Myocyte (in vitro differentiated cells): ENCODE measurements at places on chromosomes 12 and 14. TPM values are rescaled to one million over a fixed set of nuclear protein-coding genes. Genes with fewer than 3 reads are reported as not detected.

GRCh38 chr12:44873898-44874297 is 2.2 kb downstream of the NELL2 start:
- DNase-seq = peak; percentile 22

DNA sequence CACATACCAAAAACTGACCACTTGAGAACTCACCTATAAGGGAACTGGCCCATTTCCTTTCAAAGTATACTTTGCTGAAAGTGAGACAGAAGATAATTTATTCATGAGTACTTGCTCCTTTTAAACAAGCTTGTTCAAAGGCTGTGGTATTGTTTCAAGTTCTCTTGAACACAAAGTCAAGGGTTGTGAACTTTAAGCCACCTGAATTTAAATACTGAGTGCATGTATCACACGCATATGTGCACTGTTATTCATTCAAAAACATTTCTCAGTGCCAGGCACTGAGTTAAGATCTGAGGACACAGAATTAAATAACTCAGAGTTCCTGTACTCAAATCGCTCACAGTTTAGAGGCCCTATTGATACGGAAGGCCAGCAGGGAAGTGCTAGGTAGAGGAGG is 19.1 kb upstream of the LDHB start:
- no peak for DNase-seq

DNA sequence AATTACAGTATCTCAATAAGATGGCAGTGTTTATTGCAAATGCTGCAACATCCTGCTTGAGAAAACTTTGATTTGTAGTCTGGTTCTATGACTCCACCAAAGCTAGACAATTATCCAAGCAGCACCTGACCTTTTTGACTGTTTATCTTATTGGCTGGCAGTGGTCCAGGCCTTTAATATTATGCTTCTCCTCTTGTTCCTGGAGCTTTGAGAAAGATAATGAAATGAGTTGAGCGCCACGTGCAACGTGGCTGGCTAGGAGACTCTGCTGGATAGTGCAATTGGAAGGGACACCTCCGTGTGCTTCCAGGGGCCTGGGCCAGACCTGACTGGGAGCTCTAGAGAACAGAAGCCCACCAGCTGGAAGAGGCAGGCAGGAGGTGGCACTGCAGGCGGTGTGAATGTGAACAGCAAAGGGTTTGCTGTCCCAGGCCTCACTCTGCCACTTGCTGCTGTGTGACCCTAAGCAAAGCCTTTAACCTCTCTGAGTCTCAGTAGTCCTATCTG is 349.3 kb downstream of the CACNA1C start:
- DNase-seq = no peak

- peak; percentile 57 for DNase-seq
Observed at GRCh38 chr12:110538869-110539622, 36.9 kb downstream of the RAD9B start.

DNA sequence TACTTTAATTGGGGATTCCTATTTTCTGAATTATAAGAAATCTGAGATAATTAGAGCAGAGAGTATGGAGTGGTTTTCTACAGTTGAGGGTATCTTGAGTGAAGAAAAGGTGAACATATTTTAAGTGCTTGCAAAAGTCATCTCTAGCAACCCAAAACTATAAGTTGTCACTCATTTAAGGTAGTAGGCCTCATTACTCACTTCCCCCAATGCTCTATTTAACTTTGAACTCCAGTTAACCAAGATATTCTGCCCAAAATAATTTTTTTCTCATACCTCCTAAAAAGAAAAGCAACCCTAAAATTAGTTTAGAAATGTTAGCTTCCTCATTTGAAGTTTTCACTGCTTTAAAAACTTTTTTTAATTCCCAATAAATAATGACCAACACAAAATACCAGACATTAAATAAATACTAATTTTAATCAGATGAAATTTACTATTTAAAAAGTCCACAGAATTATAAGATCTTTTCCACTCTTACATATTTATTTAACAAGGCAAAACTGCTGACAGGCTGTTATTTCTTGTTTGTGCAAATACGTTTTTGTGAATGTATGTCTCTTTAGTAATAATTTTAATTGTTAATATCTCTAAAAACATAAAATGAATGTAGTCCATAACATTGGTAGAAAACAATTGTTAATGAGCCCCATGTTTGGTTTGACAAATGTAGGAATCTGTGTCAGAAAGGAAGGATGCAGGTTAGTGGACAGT is 47.8 kb downstream of the VRK1 start:
- DNase-seq = no peak

DNA sequence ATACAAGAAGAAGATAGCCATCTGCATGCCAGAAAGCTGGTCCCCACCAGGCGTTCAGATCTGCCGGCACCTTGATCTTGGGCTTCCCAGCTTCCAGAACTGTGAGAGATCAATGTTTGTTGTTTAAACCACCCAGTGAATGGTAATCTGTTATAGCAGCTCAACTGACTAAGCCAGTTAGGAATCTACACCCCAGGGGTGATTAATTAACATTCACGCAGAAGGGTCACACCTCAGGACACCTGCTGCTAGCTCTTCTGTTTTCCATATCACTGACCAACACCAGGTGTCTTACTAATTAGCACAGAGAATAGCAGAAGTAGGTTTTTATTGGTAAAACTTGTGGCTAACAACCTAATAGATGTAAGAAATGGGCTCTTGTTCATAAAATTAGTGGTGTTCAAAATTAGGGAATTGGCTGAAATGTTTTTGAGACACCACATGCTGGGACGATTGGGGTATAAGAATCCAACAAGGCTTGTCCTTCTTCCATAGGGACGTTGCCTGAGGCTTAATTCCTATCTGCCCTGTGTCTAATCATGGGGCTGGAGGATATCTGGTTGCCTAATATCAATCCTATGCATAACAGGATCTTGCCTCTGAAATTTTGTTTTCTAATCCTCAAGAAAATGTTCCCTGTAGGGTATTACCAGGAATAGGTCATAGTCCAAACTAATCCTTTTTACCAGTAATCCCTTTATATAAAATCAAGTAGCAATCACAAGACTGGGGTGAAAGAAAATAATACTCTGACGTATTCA is 42.0 kb upstream of the CHST11 start:
- no peak for DNase-seq

DNA sequence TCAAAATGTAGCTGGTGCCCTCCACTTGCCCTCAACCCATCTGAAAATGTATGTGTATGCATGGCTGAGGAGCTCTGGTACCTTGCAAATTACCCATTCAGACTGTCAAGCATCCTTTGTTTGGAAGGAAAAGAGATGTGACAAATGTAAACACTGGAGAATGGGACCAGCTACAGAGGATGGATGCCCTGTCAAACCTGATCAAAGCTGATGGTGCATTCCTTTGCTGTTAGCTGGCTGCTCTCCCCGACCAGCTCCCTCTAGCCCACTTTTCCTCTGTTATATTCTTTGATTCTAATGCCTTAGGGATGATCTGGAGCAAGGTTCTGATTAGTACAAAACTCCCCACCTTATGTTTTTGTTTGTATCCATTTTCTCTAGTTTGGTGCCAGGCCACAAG is 310.3 kb downstream of the C12orf75 start:
- no peak for DNase-seq

- peak; percentile 53 for DNase-seq
Observed at GRCh38 chr12:24596768-24597388, 352.0 kb downstream of the BCAT1 start.

DNA sequence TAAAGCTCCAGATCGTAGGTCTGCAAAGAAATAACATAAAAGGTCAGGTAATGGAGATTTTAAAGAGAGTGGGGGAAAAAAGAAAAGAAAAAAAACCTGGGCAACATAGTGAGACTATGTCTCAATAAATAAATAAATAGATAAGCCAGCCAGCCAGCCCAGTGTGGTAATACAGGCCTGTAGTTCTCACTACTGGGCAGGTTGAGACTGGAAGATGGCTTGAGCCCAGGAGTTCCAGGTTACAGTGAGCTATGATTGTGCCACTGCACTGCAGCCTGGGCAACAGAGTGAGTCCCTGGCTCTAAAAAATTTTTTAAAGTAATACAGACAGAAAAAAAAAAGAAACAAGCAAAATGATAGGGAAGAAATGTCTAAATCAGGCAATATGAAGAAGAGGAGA is 43.2 kb upstream of the BBS10 start:
- DNase-seq = no peak

DNA sequence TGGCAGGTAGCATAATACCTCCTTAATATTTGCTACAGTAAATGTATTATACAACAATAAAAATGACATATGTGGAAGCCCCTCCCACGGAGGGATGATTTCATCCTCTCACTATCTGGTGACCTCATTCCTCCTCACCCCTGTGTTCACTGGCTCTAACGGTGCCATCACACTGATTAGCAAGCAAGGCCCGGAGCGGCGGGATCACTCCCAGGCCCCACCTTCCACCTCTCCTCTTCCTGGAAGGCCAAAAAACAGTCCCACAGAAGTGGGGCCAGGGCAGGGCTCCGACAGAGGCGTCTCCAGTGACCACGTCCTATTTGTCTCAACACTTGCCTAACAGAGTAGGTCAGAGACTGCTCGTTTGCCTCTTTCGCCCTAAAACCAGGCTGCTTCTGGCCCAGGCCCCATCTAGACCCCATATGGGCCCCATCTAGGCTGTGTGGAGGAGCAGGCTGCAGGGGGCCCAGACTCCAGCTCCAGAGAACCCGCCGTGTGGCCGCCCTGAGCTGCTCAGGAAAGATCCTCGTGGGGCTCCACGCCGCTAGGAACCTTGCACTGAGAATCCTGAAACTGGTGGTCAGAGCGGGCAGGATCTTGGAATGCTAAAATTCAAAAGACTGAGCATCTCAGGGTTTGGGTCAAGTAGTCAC is 3.7 kb downstream of the SELPLG start:
- peak; percentile 75 for DNase-seq

GRCh38 chr14:61696753-61697318 is 1.5 kb downstream of the HIF1A start:
- DNase-seq = no peak

DNA sequence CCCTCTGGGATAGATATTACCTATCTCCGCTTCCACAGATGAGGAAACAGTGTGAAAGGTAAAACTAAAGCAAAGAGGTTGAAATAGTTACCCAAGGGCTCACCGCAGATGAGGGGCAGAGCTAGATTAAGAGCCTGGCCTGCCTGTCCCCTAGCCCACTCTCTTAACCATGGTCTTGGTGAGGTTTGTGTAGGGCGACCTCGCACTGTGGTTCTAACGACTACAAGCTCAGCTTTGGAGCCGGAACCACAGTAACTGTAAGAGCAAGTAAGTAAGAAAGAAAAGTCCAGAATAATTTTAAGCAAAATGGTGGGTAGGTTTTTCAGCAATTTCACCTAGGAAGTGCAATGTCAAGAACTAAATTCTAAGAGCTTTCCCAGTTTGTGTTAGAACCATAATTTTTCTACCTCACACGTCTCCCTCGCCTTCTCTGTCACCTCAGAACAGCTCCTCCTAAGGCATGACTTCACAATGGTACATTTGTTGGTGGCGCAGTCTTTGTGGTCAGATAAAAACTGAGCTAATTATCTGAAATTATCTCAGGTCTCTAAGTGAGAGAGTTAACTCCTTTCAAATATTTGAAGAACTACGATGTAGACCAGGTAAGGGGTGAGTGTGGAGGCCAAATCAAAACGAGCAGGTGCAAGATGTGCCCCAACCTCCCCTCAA is 64.8 kb downstream of the DAD1 start:
- DNase-seq = no peak

DNA sequence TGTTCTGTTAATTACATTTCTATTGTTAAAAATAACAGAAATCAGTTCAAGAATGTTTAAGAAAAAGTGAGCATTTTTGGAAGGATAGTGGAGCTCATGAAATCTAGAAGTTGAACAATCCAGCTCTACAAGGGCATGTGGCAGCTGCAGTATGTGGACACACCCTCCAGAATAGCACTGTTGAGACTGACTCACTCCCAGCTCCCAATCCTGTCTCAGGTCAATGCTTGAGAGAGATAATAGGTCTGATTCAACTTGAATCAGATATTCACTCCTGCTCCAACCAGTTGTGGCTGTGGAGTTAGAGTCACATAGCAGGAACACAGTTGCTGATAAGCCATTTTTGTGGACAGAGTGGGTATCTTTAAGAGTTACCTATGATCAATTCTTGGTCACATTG is 113.0 kb upstream of the NTF3 start:
- DNase-seq = peak; percentile 91

Gene C12orf43
- 7.2 and 9.8 TPM in 2 replicates for total RNA-seq

Gene PLEKHG7
- 0.75 and 1.5 TPM in 2 replicates for total RNA-seq
